Stimulated activated CD8-positive, alpha-beta memory T cell treated with anti-CD3 and anti-CD28 coated beads, Interleukin-7, amount 100 ng/mL, for 1 hour (primary cell): ENCODE measurements at places on chromosomes 16 and 17.

GRCh38 chr16:75112734-75113491, 3.7 kb downstream of the LDHD start:
- no peak for DNase-seq

DNA sequence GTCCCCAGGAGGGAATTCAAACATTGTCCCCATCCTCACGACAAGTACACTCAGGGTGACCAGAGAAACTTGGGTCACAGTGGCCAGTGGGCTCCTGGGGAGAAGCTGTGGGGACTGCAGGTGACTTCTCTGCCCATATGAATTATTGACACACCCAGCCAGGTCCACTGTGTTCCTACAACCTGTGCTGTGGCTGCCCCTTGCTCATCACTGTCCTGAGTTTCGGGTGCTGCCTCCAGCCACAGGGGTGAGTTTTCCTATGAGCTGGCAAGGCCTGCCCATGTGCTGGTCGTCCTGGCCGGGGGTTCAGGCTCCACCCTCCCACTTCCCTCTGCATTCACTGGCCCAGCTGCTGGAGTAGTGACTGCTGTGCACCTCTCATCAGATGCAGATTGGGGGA, 59.0 kb upstream of the RBFOX3 start:
- no peak for DNase-seq

- DNase-seq, result no peak
These were observed 30.8 kb upstream of the CRISPLD2 start for GRCh38 chr16:84788920-84789391.

DNA sequence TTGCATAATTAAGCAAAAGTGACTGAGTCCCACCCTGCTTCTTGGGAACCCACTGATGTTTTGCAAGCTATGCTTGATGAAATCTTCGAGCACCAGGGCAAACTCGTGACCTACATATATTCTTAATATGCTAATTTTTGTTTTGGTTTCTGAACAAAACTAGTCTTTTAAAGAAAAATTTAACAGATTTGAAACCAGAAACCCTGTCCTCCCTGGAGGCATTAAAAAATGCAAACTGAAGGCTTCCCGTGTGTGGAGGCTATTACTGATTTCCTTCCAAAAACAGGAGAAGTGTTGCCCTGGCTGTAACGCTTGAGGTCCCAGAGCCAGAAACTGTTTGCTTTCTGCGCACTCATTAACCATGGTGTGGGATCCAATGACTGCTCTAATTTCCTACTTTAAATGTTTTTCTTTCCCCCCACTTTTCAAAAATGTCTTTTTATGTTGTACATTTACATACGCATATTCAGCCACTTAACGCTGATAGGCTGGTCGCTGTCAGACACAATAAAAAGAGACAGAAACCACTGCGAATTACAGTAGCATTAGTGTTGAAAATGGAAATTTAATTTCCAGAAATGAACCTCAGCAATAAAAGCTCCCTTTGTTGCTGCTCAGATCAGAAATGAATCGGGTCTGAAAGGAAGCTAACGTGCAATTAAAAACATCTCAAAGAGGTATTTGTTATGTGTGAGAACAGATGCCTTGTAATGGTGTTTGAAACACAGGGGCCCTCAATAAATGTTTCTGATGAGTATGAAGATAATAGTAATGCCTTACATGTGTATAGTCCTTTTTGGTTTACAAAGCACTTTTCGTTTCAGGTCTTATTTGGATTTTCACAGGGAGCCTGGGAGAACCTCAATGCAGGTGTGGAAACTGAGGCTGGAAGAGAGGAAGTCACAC, 39.9 kb upstream of the IRX6 start:
- DNase-seq, result no peak

DNA sequence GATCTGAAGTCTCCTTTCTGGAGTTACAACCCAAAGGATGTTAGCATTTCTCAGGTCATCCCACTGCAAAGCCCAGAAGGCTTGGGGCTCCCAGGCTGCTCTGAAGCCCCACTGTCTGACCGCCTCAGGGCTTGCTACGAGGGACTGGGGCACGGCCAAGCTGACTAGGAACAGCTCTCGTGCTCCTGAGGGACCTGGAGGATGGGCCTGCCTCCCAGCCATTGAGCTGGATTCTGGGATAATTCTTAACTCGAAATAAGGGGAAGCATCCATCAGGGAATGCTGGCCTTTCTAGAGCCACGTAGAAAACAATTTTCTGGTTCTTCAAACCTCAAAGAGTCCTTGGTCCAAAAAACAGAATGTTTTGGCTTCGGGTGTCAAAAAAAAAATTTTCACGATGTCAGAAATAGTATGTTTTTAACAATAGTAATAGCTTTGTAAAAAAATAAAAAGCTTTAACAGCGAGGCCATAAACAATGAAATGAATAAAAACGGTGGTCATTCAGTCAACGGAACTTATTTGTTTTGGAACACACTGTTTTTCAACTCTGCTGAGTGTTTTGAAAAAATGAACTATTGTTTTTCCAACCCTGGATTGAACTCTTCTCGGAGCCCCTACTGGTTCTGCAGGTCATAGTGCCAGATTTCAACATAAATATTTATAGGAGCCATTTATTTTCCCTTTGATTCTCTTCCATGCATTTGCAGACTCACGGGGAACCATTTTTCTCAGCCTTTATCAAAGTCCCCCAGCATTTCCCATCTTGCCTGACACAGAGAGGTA, 16.4 kb upstream of the HERPUD1 start:
- no peak for DNase-seq

- DNase-seq, result no peak
These were observed 137.5 kb downstream of the NTN1 start for GRCh38 chr17:9158544-9159452.

- DNase-seq, result no peak
These were observed 13.3 kb upstream of the RPL38 start for GRCh38 chr17:74190154-74190553.

DNA sequence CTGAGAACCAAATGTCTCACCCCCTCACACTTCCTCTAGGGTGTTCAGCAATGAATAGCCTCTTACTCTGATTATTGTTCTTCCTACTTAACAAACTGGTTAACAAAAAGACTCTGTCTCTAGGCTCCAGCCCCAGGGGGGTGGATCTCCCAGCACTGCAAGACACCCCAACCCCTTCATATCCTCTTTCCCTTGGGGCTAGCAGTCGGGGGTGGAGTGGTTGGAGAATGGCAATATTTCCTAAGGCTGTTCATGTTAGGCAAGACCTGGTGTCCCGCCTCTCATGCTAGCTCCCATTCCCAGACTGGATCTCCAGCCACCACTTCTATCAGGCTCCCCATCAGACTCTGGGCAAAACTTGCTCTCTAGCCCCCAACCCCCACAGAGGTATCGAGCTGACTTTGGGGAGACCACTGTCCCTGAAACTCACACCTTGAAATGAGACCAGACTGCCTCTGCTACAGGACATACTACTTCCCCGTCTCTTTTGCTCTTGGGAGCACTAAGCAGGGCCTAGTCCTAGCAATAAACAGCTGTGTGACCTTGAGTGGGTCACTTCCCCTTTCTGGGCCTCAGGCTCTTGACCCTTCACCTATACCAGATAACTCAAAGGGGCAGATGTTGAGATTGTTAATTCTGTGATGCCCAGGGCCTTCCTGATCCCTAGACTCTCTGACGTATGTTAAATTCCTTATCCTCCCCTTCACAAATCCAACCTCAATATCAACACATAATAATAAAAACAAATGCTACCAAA, 2.4 kb downstream of the SLC25A35 start:
- DNase-seq, result no peak

- DNase-seq, result no peak
These were observed 9.8 kb downstream of the MYBBP1A start for GRCh38 chr17:4545217-4545951.
